ENCODE measurements at places on chromosomes 5 and 9.

GRCh38 chr9:22342491-22343217 lies 104.0 kb upstream of the DMRTA1 start:
- DNase-seq = peak; percentile 65

- no peak for DNase-seq
Observed at GRCh38 chr9:135100241-135100681, 12.8 kb downstream of the OLFM1 start.

DNA sequence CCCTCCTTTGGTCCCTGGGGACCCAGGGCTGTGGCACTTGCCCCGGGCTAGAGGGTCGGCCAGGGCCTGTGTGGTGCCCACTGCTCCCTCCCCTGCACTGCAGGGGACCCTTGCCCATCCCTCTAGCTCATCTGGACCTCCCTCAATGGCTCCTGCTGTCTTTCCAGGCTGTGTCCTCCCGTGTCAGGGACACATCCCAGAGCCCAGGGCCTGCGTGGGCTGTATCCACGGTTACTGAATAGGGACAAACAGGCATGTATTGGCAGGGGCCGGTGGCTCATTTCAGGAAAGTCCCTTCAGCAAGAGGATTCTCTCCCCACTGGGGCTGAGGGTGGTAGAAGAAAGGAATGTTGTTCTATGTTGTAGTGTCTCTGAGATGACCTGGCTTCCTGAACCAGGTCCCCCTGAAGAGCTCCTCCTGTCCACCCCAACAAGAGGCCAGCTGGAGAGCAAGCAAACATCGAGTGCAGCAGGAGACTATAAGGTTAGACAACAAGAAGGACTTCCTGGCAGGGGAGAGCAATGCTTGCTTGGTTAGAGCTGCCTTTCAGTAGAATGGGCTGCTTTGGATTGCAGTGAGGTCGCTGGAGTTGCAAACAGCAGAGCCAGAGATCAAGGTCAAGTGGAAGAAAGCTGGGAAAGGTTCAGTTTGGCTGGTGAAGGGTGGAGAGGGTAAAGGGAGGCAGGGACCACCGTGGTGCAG lies 1.0 kb upstream of the CRB2 start:
- DNase-seq = no peak

DNA sequence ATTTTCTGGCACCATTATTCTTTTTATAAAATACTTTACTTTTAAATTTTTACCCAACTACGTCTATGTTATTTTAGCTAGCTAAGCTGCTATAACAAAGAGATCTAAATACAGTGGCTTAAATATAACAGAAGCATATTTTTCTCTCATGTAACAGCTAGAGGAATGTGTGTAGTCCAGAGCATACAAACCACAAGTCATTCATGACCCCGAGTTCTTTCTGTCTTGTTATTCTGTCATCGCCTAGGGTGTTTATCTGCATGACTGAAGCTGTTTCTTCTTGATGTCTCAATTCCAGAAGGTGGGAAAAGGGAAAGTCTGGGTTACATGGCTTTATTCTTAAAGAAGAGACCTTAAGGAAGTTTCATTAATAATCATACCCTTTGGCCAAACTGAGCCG lies 136.9 kb upstream of the RFX3 start:
- peak; percentile 70 for DNase-seq

DNA sequence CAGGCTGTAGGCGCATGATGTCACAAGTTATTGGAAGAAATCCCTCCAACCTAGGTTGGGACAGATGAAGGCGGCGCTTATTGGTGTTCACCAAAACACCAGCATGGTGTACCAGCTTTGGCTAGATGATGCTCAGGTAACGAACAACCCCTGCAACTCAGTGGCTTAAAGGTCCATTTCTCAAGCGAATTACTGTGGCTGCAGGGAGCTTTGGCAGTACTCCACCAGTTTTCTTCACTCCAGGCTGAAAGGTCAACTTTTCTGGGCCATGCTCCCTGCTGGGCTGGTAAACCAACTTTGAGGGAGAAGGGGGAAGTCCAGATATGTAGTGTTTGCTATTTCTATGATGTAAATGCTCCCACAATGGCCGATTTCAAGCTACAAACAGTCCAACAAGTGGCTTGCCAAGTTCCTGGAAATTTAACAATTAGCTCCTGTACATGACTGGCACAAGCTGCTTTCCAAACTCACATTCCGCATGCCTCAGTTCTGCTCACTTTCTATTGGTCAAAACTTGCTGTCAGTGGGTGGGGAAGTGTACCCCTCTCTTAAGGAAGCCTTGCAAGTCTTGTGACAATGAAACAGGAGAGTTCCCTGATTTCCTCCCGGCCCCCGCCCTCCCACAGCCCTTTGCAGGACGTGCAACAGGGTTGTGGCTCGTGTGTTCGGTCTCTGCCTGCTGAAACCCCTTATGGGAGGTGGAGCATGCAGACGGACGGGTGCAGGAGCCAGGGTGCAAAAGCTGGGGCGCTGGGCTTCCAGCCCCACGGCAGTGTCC lies 588 bp upstream of the ZBED3 start:
- DNase-seq = no peak

- no peak for DNase-seq
Observed at GRCh38 chr5:78007233-78007632, 231.1 kb upstream of the TBCA start.

GRCh38 chr5:65771266-65771665 lies 49.3 kb downstream of the NLN start:
- no peak for DNase-seq

DNA sequence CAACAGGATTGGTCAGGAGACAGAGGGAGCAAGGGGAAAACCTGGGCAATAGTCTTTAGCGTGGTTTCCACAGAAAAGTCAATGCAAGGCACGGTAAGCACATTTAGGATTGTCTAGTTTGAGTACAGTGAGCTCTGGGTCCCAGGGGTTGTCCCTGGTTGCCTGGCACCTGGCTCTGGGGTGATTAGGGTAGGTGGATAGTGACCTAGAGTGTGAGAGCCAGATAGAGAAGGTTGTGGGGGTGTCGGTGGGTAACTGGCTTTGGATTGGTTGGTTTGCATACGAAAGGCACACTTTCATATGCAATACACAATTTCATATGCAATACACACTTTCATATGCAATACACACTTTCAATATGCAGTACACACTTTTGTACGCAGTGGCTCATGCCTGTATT lies 20.1 kb upstream of the GOLM1 start:
- no peak for DNase-seq
